ENCODE measurements at places on chromosomes 6 and 20.

GRCh38 chr6:110950440-110950839 is 8.1 kb upstream of the GTF3C6 start:
- DNase-seq, result no peak

DNA sequence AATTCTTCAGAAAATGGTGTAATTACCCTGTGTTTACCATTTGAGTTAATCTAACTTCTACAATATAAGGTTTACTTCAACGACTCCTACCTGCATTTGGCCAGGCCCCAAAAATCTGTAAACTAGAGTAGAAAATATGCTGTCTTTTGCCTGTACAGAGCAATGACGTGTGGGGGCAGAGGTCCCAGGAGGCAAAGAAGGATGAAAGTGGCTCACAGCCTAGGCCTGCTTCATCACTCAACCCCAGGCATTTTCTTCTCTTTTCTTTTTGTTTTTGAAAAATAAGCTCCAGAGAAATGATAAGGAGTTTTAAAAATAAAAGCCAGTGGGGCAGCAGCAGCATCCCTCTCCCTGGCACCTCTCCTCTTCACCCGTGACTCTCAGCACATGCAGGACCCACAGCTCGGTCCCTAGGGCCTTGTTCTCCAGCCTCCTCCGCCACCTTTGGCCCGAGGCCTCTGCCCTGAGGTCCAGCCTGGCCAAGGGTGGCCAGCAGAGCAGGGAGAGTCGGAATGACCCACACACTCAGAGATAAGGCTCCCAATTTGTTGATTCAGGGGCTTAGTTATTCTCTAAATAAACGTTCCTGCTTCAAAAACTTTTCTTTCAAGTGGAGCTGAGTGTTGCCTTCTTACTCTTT is 310.3 kb upstream of the RNF24 start:
- no peak for DNase-seq

DNA sequence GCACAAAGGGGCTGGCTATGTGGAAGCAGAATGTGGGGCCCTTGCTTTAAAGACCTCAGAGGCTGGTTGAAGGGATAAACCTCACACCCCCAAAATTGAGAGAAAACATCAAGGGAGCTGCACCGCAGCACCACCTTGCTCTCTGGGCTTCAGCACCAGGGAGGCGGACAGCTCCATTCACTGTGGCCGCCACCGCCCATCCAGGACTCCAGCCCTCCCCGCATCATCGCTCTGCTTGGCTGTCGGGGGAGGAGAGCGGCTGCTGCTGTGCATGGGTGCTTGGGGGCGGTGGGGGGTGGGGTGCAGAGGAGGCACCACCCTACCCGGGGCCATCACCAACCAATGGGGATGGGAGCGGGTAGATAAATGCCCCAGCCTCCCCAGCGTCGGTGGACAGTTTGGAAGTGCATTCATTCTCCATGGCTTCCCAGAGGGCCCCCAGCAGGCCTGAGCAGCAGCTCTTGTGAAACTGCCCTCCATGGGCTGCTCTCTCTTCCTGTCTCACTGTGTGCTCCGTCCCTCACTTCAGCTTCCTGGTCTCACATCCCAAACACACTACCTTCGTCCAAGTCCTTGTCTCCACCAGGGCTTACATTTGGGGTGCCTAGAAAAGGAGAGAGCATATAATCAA is 75.7 kb upstream of the BHLHE23 start:
- DNase-seq, result no peak

DNA sequence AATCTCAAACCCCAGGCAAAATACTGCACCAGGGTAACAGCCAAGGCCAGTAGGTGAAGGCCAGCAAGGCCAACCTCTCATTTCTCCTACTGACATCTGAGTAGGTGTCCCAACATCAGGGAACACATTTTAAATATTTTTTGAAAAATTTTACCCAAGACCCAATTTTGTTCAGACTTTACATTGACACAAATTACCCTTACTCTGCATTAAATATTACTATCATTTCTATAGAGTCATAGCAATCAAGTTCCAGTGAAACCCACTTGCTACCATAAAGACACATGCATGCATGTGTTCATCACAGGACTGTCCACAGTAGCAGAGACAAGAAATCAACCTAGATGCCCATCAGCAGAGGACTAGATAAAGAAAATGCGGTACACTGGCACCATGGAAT is 99.9 kb downstream of the NRN1 start:
- no peak for DNase-seq

GRCh38 chr6:85484948-85485347 is 35.1 kb downstream of the NT5E start:
- no peak for DNase-seq
